Muscle of leg (tissue), 16 donors: ENCODE measurements at places on chromosomes 13 and 19. TPM values are rescaled to one million over a fixed set of nuclear protein-coding genes. Genes with fewer than 3 reads are reported as not detected.

DNA sequence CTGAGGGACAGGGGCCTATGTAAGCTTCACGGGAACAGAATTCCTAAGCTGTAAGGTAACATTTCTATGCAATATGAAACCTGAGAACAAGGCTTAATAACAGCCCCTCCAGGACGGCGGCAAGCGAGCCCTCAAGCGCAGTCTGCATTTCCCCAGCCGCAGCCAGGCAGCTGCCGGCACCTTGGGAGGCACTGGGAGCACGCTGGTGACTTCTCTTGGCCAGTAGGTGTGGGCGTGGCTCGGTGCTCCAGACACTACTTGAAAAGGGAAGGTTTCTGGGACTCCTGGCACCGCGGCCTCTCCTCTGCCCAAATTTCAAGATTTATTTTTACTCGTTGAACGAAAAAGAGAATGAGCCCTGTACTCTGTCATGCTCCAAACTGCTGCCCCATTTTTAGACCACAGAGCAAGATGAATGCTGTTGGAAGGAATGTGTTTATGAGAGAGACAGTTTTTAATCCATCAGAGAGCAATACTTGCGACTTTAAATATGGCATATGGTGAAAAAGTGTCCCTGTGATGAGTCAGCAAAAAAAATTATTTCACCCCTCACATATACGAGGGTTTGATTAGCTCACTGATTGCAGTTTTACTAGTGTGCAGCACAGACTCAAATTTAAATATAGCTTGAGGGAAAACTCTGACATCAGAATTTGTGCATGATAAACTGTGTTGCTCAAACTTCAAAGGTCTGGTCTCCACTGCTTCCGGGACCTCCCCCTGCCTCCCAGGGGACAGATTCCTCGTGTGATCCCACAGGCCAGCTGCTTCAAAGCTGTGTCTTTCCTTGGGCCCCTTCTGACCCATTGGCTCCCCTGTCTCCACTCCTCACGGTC, 81.2 kb downstream of the COL4A2 start:
- peak; percentile 77 for DNase-seq

Gene HNRNPA1L2
- 13.0 TPM for polyA plus RNA-seq

DNA sequence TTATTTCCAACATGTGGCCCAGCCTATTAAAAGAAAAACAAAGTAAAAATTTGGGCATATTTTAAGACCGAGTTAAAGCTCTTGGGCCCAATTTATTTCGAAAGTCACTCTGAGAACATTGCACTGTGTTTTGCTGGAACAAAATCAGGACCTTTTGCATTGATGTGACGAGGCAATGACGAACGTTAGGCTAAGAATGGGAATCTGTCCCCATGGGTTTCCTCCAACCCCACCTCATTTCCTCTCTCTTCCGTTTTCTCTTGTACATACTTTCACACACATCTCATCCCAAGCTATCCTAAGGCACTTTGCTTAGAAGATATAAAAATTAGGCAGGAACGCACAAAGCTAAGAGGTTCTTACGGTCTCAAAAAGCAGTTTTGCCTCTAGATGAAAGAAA, 22.1 kb downstream of the EDNRB start:
- peak; percentile 85 for DNase-seq

Gene DACT3
- 20.0 TPM for polyA plus RNA-seq

Gene ICAM3
- polyA plus RNA-seq = 7.5 TPM

DNA sequence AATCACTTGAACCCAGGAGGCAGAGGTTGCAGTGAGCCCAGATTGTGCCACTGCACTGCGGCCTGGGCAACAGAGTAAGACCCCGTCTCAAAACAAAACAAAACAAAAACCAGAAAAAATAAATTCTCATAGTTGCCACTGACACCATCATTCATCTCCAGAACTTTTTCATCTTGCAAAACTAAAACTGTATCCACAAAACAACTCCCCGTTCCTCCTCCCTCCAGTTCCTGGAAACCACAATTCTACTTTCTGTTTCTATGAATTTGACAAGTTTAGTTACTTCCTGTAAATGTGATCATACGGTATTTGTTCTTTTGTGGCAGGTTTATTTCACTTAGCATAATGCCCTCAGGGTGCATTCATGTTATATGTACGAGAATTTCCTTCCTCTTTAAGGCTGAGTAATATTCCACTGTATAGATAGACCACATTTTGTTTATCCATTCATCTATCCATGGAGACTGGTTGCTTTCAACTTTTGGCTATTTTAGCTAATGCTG, 13.2 kb upstream of the ADGRE5 start:
- peak; percentile 59 for DNase-seq
